ENCODE measurements at places on chromosomes 13 and 19.
A peak's percentile ranks its signal among the peaks of the same experiment; 100 is the strongest.

DNA sequence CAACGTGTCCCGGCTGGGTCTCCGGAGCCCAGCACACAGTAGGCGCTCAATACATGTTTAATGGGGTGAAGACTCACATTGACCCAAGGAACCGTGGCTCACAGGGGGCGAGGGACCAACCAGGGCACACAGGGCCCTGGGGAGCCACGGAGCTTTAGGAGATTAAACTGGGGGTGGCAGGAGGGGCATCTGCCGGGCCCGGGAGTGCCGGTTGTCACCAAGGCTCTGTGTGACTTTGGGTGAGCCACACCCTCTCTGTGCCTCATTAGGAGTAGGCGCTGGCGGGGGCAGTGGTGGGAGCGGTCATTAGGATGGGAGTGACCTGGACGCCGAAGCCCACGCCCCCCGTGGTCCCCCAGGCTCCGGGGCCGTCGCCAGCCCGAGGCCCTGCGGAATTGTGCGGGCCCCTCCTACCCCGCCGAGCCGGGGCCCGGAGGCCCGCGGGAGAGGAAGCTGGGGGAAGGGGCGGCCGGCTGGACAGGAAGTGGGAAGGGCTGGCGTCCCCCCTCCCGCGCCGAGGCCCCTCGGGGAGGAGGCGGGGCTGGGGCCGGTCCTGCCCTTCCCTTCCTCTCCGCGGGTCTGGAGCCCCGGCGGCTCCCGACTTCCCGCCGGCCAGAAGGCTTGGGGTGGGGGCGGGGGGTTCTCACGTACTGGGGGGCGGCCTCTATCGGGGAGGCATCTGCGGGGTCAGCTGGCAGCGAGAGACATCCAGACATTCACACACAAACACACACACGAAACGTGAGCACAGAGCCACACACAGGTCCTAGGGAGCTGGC is 1.8 kb upstream of the SSBP4 start:
- DNase-seq, result peak; percentile 62

GRCh38 chr13:53782488-53782961 is 753.9 kb downstream of the OLFM4 start:
- peak; percentile 30 for DNase-seq

DNA sequence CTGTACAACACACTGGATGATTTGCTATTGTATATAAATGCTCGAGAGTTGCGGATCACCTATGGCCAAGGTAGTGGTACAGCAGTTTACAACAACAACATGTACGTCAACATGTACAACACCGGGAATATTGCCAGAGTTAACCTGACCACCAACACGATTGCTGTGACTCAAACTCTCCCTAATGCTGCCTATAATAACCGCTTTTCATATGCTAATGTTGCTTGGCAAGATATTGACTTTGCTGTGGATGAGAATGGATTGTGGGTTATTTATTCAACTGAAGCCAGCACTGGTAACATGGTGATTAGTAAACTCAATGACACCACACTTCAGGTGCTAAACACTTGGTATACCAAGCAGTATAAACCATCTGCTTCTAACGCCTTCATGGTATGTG is 21.5 kb downstream of the OLFM4 start:
- no peak for DNase-seq

DNA sequence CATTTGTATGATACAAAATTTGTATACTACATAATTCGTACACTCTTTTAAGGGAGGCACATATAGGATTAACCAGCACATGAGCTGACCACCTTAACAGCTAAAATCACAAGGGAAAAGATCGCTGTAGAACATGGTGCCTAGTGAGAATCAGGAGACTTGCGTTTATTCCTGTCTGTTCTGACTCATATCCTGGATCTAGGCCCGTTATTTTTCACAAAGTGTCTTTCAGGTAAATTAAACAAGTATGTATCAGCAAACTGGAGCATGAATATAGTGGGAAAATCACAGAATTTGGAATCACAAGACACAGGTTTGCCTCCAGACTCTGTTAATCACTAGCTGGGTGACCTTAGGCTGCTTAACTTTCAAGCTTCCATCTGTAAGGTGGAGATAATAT is 47.5 kb upstream of the ESD start:
- no peak for DNase-seq

DNA sequence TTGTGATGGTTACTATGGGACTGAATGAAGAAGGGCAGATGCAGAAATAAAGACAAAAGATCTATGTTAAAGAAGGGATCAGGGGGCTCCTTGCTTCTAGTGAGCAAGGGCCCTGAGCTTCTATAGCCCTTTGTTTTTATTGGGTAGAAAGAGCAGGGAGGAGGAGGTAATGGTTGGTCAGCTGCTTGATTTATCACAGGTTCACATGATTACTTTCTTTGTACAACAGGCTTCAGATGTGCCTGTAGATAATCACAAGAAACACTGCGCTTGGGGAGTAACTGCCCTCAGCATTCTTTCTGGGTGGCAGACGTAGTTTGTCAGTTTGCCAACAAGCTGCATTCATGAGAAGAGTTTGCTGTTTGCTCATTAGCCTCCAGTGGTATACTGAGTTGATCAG is 4.8 kb upstream of the ZNF439 start:
- no peak for DNase-seq

- no peak for DNase-seq
Observed at GRCh38 chr19:941292-942132, 15.7 kb downstream of the ARID3A start.

DNA sequence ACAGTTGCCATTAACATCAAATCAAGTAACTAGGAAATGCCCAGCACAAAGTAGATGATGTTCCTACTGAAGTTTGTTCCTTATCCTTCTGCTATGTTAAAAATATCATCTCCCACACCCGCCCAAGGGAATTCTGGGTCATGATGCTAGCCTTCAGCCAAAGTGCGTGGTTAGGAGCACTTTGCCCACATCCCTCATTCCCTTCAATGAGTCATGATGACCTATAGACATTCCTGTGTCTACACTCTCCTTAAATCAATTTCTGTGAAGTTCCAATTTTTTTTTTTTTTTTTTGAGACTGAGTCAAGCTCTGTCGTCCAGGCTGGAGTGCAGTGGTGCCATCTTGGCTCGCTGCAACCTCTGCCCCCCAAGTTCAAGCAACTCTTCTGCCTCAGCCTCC is 17.0 kb downstream of the RXFP2 start:
- no peak for DNase-seq

DNA sequence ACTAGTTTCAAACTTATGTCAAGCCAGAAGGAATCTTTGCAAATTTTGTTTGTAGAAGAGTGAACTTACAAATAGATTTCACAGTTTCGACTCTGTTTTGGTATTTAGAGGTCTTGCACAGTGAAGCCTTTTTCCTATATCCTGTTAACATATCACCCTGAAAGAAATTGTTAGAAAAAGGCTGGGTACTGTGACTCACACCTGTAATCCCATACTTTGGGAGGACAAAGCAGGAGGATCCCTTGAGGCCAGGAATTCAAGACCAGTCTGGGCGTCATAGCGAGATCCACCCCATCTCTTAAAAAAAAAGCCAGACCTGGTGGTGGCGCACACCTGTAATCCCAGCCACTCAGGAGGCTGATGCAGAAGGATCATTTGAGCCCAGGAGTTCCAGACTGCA is 224.0 kb downstream of the GGACT start:
- DNase-seq, result no peak

DNA sequence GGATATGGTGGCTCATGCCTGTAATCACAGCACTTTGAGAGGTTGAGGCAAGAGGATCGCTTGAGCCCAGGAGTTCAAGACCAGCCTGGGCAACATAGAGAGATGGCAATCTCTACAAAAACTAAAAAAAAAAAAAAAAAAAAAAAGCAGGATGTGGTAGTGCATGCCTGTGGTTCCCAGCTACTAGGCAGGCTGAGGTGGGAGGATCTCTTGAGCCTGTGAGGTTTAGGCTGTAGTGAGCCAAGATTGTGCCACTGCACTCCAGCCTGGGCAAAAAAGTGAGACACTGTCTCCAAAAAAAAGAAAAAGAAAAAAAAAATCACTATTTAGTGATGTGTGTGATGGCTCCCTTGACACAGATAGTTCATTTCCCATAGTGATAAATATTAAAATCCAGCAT is 365.0 kb upstream of the NBEA start:
- DNase-seq, result no peak

GRCh38 chr13:80035096-80035495 is 305.8 kb downstream of the SPRY2 start:
- no peak for DNase-seq

DNA sequence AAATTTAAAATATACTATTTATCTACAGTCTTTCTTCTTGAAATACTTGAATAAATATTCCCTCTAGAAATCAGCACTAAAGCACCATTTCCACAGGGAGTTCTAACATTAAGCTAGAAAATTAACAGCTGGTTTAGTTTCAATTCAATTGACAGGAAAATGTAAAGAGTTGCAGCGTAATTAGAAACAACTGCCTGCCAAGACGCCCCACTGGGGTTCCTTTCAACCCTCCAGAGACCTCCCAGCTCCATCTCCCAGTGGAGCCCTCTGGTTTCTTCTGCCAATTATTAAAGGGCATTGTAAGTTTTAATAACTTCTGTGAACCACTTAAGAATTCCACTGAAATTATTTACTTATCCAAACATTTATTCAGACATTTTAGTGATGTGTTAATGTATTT is 4.2 kb downstream of the GJA3 start:
- DNase-seq, result no peak

DNA sequence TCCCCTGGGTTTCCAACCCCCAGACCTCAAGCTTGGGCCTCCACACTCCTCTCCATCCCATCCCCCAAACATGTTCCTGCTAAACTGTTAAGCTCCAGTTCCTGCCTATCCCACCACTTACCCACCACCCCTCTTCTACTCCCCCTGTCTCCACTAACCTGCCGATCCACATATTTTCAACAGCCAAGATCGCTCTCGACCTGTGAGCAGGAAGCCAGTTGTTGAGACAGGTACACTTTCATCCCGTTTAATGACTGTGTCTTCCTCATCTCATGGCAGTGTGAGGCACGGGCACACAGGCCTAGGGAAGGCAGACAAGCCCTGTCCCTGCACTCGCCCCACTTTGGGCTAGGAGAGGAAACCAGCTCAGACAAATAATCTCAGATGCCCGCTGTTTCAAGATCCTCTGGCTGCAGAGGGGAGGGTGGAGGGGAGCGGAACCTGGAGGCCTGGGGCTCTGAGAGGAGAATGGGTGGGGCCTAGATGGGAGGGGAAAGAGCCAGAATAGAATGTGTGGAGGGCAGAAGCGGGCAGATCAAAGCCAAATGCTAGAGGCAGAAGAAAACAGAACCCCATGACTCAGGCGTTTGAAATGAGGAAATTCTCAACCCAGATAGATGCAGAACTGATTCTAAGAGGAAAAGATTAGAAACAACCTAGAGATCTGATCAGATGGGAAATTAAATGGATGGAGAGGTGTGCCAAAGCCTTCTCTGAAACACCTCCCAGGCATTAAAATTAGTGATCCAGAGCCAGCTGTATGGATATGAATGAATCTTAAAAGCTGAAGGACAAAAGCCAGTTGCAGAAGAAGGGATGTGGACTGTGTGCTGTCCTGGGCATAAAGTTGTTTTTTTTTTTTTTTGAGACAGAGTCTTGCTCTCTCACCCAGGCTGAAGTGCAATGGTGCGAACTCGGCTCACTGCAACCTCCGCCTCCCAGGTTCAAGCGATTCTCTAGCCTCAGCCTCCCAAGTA is 16.9 kb upstream of the CYP2S1 start:
- DNase-seq, result peak; percentile 79

DNA sequence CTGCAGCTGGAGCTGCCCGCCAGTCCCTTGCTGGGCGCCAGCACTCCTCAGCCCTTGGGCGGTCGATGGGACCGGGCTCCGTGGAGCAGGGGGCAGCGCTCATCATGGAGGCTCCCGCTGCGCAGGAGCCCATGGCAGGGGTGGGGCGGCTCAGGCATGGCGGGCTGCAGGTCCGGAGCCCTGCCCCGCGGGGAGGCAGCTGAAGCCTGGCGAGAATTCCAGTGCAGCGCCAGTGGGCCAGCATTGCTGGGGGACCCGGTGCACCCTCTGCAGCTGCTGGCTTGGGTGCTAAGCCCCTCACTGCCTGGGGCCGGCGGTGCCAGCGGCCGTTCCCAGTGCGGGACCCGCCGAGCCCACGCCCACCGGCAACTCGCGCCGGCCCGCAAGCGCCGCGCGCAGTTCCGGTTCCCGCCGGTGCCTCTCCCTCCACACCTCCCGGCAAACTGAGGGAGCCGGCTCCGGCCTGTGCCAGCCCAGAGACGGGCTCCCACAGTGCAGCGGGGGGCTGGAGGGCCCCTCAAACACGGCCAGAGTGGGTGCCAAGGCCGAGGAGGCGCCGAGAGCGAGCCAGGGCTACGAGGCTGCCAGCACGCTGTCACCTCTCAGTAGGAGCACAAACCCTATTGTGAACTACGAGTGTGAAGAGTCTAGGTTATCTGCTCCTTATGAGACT is 687.1 kb downstream of the PCDH17 start:
- no peak for DNase-seq

GRCh38 chr13:78601874-78602560 is 1.3 kb downstream of the POU4F1 start:
- DNase-seq, result no peak

DNA sequence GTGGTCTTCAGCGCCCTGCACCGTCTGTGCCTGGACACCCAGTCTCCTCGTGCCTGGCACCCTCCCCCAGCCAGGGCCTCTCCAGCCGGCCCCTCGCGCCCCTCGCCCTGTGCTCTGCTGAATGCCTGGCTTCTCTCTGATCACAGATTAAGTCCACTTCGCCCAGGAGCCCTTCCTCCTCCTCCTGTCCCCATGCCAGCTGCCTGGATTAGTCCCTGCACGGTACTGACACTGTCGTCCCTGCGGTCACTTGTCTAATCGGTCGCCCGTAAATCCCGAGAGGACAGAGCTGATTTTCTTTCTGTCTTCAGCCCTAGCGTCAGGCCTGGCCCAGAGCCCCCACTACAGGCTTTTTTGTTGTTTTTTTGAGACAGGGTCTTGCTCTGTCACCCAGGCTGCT is 6.6 kb downstream of the THOP1 start:
- DNase-seq, result no peak

DNA sequence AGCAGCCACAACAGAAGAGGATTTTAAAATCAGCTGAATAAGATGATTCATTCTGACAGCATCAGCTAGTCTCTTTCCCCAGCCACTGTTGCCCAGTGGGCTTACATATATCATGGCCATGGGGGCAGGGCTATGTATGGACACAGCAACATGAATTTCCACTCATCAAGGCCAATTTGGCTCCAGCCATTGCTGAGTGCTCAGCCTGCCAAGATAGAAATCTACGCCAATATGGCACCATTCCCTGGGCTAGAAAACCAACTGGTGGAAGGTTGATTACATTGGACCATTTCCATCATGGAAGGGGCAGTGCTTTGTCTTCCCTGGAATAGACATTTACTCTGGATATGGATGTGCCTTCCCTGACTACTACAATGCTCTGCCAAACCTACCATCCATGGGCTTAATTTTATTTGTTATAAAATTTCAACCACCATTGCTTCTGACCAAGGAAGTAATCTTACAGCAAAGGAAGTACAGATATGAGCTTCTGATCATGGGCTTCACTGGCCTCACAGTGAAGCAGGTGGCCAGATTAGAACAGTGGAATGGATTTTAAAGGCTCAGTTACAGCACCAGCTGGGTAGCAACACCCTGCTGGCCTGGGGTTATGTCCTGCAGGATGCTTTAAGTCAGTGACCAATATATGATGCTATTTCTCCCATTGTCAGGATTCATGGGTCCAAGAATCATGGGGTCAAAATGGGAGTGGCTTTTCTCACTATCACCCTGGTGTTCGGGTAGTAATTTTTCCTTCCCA is 9.8 kb upstream of the ALOX5AP start:
- no peak for DNase-seq

All from activated naive CD4-positive, alpha-beta T cell treated with anti-CD3 and anti-CD28 coated beads, Interleukin-2, amount 10 ng/mL, durations not matched to agents 7 days and 5 days (primary cell).